ENCODE measurements at places on chromosomes 11 and 22.

- no peak for DNase-seq
Measured at GRCh38 chr11:63951779-63952536, 13.2 kb downstream of the NAA40 start.

GRCh38 chr22:36979016-36979910, 40.0 kb downstream of the TST start:
- no peak for DNase-seq

- no peak for DNase-seq
Measured at GRCh38 chr11:128262463-128263345, 324.7 kb downstream of the ETS1 start.

- no peak for DNase-seq
Measured at GRCh38 chr11:83175815-83176214, 17.7 kb upstream of the ANKRD42 start.

GRCh38 chr11:121661880-121662486, 209.2 kb upstream of the SORL1-AS1 start:
- no peak for DNase-seq

- no peak for DNase-seq
Measured at GRCh38 chr11:110850846-110851245, 138.6 kb upstream of the ARHGAP20 start.

- DNase-seq, result no peak
Measured at GRCh38 chr11:61077936-61078335, 24.4 kb upstream of the CD5 start.

DNA sequence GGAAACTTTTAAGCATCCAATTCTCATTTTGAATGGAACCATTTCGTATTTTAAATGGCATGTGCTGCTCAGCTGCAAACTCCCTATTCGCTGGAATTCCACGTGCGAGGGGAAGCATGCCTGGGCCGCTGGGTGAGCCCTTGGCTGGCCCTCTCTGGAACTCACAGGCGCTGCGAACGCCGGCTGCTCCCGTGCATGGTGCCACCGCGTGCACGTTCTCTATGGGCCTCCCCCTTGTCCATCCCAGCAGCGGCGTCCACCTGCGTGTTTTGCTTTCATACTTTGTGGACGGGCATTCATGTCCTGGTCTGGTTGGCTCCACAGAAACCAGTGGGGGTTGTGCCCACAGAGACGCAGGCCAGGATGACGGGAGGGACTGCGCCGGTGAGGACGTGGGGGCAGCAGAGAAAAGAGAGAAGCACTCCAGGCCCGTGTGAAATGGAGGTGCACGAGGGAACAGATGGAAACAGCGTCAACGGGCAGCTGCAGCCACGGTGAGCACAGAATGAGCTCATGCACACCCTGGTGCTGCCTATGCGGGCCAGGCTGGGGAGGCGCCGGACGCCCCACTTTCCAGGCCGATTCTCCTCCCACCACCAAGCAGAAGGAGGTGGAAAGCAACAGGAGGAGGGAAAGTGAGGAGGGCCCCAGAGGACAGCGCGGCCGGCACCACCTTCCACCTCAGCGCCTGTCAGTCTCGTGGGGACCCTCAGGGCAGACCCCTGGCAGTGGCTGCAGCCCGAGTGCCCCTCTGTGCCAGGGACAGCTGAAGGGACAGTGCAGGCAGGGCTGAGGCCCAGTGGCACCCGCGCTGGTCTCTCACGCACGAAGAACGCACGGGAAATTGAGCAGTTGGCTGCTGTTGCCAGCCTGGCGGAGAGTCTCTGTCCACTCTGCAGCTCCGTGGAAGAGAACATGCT, 29.1 kb downstream of the TOLLIP start:
- DNase-seq, result no peak

GRCh38 chr11:65439331-65440181, 17.0 kb downstream of the NEAT1 start:
- DNase-seq, result no peak

GRCh38 chr11:18731949-18732821, 6.2 kb upstream of the IGSF22 start:
- peak; percentile 40 for DNase-seq

Measured in stimulated activated CD8-positive, alpha-beta memory T cell treated with anti-CD3 and anti-CD28 coated beads, Interleukin-4, amount 100 ng/mL, for 4 hours (primary cell).